ENCODE measurements at places on chromosomes 3 and 15.

DNA sequence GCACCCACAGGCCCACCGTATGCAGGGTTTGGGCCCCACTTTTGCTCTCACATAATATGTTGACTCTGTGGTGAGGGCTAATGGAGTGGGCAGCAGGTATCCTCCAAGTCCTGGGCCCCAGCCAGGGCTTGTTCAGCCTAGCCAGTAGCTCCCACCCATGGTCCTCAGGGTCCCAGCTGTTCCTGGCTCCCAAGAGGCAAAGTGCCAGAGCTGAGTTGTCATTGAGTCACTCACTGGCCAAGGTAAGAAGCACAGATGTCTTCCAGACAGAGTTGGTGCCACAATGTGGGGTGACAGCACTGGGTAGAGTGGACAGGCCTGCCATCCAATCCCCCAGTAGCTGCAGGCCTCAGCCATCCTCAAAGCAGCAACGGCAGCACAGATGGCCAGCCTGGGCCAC lies 4.3 kb downstream of the SHF start:
- no peak for DNase-seq

GRCh38 chr15:51191766-51192165 lies 97.1 kb upstream of the TNFAIP8L3 start:
- DNase-seq, result no peak

DNA sequence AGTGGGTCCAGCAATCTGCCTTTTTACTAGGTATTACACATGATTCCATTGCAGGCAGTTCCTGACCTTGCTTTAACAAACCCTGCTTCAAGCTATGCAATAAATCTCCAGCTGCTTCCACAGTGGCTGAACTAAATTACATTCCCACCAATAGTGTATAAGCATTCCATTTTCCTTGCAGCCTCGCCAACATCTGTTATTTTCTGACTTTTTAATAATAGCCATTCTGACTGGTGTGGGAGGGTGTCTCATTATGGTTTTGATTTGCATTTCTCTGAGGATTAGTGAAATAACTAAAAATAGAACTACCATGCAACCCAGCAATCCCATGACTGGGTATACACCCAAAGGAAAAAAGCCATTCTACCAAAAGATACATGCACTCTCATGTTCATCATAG lies 36.4 kb upstream of the DNAJC13 start:
- DNase-seq, result no peak

DNA sequence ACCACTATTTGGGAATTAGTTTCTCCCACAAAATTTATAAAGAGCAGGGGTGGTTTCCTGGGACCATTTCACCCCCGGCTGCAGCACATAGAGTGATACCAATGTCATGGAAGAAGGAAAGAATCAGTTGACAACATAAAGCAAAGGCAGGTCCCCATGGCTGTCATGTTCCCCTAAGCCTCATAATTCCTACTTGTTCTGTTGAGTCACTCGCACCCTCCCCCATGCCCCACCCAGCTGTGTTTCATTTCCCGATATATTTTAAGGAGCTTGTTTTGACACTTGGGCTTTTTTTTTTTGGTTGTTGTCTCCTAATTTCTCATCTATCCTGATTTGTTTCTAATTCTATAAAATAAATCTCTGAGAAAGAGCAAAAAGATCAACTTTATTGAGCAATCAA lies 24.9 kb downstream of the ERC2 start:
- no peak for DNase-seq

DNA sequence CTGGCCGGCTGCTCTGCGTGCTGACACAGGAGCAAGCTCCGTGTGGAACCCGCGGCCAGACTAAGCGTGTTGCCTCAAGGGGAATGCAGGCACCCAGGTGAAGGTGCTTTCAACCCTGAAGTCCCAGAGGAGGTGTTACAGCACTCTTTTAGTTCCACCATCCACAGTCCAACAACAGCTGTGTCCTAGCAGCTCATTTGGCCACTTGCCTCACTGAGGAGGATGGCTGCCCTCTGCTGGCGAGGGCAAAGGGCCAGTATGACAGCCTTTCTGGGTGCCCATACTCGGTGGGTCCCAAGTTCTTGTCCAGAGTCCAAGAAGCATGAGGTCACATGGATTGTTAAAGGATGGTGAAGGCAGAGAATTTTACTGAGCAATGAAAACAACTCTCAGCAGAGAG lies 87.8 kb downstream of the C3orf85 start:
- DNase-seq, result no peak

GRCh38 chr15:41233367-41233771 lies 2.3 kb downstream of the CHP1 start:
- peak; percentile 71 for DNase-seq

DNA sequence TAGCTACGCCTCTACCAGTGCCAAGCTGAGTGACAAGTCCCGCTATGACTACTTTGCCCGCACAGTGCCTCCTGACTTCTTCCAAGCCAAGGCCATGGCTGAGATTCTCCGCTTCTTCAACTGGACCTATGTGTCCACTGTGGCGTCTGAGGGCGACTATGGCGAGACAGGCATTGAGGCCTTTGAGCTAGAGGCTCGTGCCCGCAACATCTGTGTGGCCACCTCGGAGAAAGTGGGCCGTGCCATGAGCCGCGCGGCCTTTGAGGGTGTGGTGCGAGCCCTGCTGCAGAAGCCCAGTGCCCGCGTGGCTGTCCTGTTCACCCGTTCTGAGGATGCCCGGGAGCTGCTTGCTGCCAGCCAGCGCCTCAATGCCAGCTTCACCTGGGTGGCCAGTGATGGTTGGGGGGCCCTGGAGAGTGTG lies 5.7 kb downstream of the GRM2 start:
- DNase-seq, result no peak

GRCh38 chr3:155995525-155996370 lies 124.6 kb upstream of the KCNAB1 start:
- DNase-seq, result peak; percentile 72

- no peak for DNase-seq
Measured at GRCh38 chr3:14445773-14446172, 43.4 kb downstream of the SLC6A6 start.

- DNase-seq, result peak; percentile 70
Measured at GRCh38 chr15:68638953-68639515, 60.2 kb downstream of the CORO2B start.

- DNase-seq, result no peak
Measured at GRCh38 chr3:43499256-43499655, 122.6 kb downstream of the ANO10 start.

- DNase-seq, result peak; percentile 93
Measured at GRCh38 chr3:11582191-11582968, 61.3 kb downstream of the VGLL4 start.

GRCh38 chr3:16338999-16339398 lies 74.0 kb downstream of the OXNAD1 start:
- DNase-seq, result peak; percentile 98

DNA sequence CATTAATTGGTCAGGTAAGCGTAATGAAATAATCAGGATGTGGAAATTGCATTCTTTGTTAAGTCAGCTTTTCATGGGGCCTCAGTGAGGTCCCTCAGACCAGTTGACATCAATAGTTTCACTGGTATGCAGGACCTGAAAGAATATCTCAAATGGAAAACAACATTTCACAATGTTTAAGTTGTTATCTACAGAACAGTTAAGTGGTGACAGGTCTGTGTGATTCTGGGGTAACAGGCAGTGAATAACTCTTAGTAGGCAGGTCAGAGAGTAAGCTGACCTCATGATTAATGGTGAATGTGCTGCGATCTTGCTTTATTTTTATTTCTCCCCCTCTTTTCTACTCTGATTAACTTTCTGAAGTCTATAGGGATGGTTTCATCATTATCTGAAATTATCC lies 28.9 kb upstream of the ACP3 start:
- DNase-seq, result peak; percentile 65

DNA sequence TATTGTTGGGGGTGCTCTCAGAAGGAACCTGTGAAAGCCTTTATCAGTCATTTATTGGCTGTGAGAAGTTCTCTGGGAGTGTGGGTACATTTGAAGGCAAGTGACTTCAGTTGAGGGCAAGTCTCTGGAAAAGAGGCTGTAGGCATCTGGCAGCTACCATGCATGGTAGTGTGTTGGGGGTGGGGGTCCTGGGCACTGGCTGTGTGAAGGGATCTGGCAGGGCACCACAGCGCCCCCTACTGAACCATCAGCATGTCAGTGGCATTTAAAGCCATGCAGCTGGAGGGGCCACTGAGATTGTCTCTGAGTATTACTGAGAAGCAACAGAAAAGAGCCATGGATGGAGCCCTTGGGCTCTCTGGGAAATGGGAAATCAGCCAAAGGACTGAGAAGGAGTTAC lies 30.6 kb downstream of the CRTAP start:
- DNase-seq, result no peak

GRCh38 chr15:71496336-71496955 lies 313.9 kb upstream of the NR2E3 start:
- DNase-seq, result peak; percentile 80

GRCh38 chr3:27171113-27171512 lies 198.1 kb downstream of the NEK10 start:
- no peak for DNase-seq

GRCh38 chr15:31235311-31236183 lies 91.1 kb upstream of the KLF13 start:
- peak; percentile 37 for DNase-seq

- peak; percentile 70 for DNase-seq
Measured at GRCh38 chr15:68364028-68364659, 67.8 kb downstream of the ITGA11 start.

DNA sequence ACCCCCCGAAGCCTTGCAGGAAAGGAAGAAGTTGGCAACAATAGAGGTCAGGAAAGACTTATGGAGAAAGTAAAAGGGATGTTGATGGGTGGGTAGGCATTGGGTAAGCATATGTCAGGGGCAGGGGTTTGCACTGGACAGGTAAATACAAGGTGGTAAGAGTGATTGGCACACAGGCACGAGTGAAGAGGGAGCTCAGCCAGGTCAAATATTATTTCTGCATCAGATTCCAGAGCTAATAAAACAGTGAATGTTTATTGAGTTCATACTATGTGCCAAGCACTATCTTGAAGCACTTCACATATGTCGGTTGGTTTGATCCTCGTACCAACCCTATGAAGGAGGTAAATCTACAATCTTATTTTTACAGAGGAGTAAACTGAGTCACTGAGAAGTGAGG lies 6.6 kb downstream of the CLSTN2 start:
- DNase-seq, result no peak
